Panc1 (cell line): ENCODE measurements at places on chromosomes 3 and 15. TPM values are rescaled to one million over a fixed set of nuclear protein-coding genes. Genes with fewer than 3 reads are reported as not detected.

The KY gene
- total RNA-seq = not detected

The SLC24A5 gene
- not detected for total RNA-seq

The SLC15A2 gene
- total RNA-seq = 0.41 TPM

The VWA5B2 gene
- 0.28 TPM for total RNA-seq

The CELF6 gene
- total RNA-seq = not detected

The FAM131A gene
- 30.1 TPM for total RNA-seq

The TRIP4 gene
- 42.8 TPM for total RNA-seq

The SH2D7 gene
- total RNA-seq = not detected

The HYAL3 gene
- 3.9 TPM for total RNA-seq

The AGBL1 gene
- not detected for total RNA-seq

The CCDC9B gene
- 55.9 TPM for total RNA-seq

The POC1A gene
- total RNA-seq = 25.7 TPM
